Hematopoietic multipotent progenitor cell (in vitro differentiated cells): ENCODE measurements at places on chromosomes 6 and 20. TPM values are rescaled to one million over a fixed set of nuclear protein-coding genes. Genes with fewer than 3 reads are reported as not detected.
A peak's percentile ranks its signal among the peaks of the same experiment; 100 is the strongest.

Gene AVP
- total RNA-seq: 81.3 TPM

Gene RIMS4
- not detected for total RNA-seq

Gene BTN3A1
- 26.7 TPM for total RNA-seq

Gene WFDC11
- total RNA-seq: not detected

Gene MUC21
- under 0.01 TPM for total RNA-seq

Gene GPX5
- total RNA-seq: not detected

Gene IBTK
- 15.1 TPM for total RNA-seq

Gene TMEM244
- total RNA-seq: not detected

Gene FAM50B
- total RNA-seq: 23.2 TPM

GRCh38 chr6:40688214-40688761 is 101.1 kb upstream of the LRFN2 start:
- DNase-seq: no peak

DNA sequence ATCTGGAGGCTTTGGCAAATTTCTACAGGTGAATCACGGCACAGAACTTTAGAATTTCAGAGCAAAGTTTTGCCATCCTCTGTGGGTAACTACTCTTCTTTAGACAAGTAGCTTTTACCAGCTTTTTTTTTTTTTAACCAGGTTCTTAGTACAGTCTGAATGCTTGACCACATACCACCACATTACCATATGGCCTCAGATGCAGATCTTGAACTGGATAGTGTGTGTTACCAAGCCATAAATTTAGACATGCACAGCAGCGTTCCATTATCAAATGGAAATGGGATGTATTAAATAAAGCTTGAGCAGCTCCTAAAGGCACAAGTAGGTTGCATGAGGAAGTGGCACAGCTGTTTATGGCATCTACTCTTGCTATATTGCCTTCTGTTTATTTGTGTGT is 38.3 kb upstream of the PRSS16 start:
- no peak for DNase-seq

DNA sequence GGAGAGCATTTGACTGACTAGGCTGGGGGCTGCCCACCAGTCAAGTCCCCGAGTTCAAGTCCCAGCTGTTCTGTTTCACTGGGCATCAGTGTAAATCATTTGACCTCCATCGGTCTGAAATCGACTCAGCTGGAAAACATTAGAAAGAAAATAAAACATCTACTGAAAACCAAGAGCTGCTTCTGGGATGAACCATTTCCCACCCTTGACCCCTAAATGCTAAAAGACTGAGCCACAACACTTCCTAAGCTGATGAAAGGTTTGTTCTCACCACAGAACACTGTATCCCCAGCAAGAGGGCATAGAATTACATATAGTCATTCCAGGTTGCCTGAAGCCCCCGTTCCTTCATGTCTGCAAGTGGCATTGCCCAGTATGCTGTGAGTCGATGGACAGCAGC is 237.0 kb upstream of the TAB2 start:
- no peak for DNase-seq

- DNase-seq: no peak
Measured at GRCh38 chr20:39960522-39961428, 728.3 kb downstream of the MAFB start.

GRCh38 chr6:9121549-9121948 is 686.2 kb upstream of the SLC35B3 start:
- no peak for DNase-seq

GRCh38 chr6:167113935-167114910 is 8.7 kb upstream of the CCR6 start:
- DNase-seq: no peak

DNA sequence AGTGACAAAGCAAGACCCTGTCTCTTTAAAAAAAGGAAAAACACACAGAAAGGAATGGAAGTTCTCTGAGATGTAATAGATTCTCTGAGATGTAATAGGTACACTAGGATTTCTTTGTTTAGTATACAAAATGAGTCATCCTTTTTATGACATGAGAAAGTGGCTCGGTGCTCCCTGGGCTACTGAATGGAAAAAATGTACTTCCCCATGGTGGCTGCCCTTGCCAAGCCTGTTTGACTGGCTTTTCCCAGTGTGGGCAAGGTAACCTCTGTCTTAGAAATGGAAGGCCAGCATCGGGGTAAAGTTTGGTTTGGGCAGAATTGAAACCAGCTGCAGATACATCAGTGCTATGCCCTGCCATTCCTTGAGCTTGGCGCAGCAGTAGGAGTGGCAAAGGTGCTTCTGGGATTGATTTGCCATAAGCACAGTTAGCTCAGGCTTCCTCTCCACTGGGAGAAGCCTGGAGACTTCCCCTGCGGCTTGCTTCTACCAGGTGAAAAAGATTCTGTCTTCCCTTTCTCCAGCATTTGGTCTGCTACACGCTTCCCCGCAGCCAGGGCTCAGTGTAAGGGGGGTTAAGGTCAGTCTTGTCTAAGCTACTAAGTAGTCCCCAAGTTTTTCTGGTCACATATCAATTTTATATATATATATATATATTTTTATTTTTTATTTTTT is 24.5 kb downstream of the ARFGEF2 start:
- no peak for DNase-seq

DNA sequence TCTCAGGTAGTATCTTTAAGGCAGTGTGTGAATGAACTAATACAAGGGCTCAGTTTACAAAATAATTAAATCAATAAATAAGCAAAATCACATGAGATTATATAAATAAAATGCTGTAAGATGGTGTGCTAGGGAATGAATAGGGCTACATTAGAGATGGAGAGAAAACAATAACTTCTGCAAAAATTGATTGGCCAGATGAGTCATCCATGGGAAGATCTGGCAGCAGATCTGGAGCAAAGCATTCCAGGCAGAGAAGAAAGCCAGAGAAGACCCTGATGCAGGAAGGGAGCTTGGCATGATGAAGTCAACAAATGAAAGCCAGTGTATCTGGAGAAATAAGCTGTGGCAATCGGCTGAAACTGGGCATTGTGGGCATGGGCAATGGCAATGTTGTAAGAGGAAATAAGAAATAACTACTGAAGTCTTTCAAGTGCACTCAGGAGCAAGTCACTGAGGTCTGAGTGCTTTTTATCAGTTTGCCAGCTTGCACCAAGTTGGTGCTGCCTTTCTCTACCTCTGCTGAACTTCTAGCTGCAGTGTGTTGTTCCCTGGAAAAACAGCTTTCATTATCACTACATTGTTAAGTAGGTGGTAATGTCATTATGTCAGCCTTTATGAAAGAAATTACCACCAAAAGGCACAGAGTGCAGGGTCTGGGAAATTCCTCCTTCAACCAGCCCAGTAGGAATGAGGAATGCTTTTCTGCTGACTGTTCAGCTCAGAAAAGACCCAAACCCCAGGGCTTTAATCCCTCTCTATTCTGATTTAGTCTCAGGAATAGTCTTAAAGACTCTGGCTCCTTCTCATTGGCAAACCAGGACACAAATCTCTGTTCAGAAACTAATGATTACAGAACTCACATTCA is 231.6 kb downstream of the HTR1B start:
- DNase-seq: no peak

DNA sequence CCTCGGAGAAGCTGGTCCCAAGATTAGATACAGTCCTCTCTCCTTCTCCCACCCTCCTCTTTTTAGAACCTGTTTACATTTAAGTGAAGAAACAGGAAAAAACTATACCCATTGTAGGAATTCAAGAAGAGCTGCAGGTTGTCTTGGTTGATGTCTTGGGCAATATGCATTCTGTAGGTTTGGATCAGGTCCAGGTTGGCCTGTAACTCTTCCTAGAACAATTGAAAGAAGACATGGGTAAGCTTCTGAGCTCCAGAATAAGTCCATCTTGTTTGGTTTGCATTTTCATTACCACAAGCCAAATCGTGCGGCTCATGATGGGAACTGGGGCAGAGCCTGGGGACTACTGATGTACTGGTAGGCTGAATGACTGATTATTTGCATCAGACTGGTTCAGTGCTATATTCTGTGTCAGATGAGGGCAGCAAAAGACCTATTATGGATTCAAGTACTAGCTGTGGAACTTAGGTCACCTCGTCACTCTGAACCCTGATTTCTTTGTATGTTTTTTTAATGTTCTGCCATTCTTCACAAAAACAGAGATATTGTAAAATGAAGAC is 20.3 kb upstream of the SLA2 start:
- DNase-seq: no peak

- no peak for DNase-seq
Measured at GRCh38 chr6:75480425-75480824, 13.2 kb downstream of the FILIP1 start.

- no peak for DNase-seq
Measured at GRCh38 chr6:52312461-52312860, 27.9 kb upstream of the MCM3 start.

- no peak for DNase-seq
Measured at GRCh38 chr6:109050447-109051102, 44.1 kb downstream of the SESN1 start.

GRCh38 chr20:32583581-32584070 is 1.5 kb downstream of the NOL4L start:
- peak; percentile 31 for DNase-seq

DNA sequence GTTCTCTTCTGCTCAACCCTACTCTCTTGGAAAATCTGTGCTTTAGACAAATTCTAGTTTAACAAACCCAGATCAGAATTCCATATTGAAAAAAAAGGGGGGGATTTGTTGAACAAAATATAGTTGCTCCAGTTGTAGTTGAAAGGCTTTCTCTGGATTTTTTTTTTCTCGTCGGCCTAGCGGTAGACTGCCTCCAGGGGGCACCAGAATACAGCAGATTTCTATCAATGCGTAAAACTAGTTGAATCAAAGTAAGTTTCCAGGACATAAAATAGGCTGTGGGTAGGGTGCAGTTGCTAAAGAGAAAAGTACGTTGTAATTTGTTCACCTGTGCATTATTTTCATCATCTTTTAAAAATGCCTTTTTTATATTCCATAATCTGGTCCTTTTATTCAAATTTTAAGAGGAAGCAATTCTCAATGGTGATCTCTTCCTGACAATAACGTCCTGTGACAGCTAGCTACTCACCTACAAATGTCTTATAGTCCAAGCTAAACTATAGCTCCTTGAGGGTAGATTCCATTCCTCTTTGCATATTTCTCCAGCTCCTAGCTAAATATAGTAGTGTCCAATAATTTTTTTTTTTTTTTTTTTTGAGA is 105.4 kb downstream of the PERP start:
- DNase-seq: peak; percentile 26

DNA sequence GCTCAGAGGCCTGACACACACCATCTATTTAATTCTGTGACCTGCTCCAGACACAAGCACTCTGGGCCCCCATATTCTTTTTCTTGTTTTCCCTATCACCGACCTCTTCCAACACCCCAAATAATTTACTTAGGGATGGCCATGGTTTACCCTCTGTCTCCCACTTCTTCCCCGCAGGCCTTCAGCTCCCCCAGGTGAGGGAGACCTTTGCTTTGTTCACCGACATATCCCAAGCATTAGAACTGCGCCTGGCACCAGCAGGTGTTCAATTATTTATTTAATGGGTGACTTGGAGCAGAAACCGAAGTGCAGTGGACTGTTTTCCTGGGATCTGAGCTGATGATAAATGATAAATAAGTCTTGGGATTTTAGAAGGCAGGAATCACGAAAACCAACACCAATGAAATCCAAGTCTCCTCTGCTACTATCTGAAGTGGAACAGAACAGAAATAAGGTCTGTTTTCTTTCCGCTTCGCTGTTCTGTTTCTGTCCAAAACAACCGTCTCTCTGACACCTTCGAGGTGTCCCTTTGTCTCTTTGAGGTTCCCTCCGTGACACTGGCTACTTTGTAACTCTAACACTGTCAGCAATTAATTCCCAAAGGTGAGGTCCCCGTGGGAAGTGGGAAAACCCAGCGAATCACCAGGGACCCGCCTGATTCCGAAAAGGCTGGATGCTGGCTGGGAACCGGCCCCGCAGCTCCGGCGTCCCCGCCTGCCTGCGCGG is 1.1 kb upstream of the RIN2 start:
- no peak for DNase-seq

DNA sequence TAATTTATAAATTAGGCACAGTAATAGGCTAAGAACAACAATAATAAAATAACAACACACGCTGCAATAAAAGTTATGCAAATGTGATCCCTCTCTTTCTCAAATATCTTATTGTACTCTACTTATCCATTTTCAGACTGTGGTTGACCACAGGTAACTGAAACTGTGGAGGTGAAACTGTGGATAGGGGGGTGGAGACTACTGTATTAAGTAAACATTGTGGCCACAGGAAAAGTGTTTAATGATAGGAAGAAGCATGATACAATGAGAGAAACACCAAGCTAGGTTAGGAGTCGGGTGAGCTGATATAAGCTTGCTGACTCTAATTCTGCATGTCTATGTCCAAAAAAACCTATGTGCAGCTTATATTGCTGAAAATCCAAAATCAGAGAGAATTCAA is 23.0 kb downstream of the NHLRC1 start:
- no peak for DNase-seq

- no peak for DNase-seq
Measured at GRCh38 chr6:72624557-72625160, 2.8 kb downstream of the KCNQ5 start.

DNA sequence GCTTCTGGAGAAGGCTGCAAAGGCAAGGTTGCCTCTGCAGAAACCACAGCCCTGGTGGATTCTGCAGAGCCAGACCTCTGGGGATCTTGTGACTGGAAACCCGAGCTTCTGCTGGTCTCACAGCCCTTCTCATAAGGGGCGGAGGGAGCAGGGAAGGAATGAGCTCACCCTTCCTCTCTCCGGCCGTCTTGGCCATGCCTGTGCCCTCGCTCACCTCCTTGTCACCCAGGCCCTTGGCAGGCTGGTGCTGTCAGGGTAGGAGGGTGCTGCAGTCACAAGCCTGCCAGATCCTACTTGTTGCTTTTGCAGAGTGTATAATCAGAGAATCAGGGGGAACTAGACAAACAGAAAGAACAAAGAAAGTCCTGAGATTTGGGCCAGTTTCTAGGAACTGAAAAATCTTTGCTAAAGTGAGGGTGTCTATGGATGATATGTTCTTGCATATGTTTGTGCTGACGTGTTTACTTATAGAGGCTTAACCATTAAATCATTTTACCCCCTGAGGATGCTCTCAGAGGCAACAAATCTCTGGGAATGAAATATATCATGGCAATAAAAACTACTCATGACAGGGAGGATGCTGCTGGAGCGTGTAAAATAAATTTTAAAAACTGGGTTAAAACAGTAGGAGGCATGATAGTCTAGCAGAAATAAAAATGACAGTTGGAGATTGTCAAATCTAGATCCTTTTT is 244.9 kb upstream of the SOX4 start:
- no peak for DNase-seq

DNA sequence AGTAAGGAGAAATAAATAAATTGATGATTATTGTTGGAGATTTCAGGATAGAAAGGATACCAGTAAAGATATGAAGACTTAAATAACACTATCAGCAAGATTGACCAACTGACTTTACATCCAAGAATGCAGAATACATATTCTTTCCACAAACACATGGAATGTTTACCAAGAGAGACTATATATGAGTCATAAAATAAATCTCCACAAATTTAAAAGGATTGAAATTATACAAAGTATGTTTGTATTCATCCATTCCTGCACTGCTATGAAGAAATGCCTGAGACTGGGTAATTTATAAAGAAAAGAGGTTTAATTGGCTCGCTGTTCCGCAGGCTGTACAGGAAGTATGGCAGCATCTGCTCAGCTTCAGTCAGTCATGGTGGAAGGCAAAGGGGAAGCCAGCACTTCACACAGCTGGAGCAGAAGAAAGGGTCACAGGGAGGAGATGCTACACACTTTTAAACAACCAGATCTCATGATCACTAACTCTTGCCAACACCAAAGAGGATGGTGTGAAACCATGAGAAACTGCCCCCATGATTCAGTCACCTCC is 56.7 kb upstream of the TNFRSF21 start:
- no peak for DNase-seq
